Activated CD4-positive, alpha-beta T cell treated with anti-CD3 and anti-CD28 coated beads for 1 hour (primary cell): ENCODE measurements at places on chromosomes 12 and 14.

DNA sequence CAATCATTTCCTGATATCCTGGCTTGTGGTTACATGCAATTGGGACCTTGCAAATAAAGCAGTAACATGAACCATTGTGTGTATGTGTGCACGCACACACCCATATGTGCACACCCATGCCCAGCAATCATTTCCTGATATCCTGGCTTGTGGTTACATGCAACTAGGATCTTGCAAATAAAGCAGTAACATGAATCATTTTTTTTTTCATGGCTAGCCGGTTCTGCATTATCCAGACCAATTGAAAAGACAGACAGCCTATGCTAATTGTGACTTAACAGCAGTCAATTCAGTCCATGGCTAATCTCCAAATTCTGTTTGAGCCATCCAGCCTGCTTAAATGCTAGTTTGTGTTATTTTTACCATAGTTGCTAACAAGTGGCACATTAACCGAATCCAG, 134.3 kb downstream of the TTC7B start:
- no peak for DNase-seq

GRCh38 chr12:2682296-2683251, 112.2 kb upstream of the FKBP4 start:
- DNase-seq = peak; percentile 26

DNA sequence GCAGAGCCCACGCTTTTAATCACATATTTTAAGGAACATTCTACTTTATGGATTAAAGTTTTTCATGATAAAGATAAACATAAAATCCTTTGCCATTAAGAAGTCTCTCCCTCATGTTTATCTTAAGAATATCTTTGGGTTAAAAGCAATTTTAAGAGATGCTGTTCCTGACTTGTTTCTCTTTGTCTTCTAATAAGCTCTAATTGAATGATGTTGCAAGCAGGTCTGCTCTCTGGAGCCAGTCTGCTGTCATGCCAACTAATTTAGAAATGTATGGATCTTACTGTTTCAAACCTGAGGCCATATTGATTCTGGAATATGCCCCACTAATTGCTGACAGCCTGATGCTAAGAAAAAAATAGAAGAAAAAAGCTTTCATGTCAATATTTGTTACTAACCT, 173.6 kb downstream of the TTC8 start:
- DNase-seq = no peak

DNA sequence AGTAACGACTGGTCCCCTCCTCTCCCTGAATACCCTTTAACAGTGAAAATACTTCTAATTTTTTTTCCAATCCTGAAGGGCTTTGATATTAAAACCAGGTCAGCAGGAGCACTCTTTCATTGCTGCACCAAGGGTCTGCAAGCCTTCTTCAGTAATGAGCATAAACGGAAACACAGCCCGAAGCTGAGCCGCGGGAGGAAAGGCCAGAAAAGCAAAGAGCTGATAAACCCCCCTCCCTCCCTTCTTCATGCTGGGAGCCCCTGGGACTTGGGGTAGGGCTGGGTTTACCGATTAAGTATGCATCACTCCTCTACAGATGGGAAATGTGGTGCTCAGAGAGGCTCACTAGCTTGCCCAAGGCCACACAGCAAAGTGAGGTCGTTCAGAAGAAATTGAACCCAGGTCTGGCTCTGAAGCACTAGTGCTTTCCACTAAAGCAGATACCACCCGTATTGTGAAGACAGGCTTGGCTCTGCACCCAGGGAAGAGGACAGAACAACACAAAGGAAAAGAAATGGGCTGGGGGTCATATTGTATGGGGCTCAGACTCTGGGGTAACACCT, 128.8 kb downstream of the GLT1D1 start:
- DNase-seq = no peak

- DNase-seq = no peak
Observed at GRCh38 chr12:58919231-58920101, 838 bp downstream of the LRIG3 start.

GRCh38 chr12:113461666-113462065, 10.0 kb downstream of the LHX5 start:
- no peak for DNase-seq
